ENCODE measurements at places on chromosomes 12 and 14.

DNA sequence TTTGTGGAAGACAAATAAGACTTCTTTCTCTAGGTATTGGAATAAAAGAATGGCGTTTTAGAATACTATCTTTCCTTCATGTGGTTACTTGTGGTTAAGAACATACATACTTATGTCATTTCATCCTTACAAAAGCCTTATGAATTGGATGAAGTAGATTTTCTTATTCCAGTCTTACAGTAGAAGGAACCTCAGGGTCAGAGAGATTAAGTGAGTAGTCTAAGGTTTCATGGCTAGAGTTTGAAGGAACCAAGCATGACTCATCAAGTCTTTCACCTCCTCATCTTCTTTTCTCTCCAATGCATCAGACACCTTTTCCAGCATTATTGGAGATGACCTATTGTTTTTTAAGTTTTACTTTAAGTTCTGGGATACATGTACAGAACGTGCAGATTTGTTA is 92.9 kb upstream of the NEDD1 start:
- no peak for DNase-seq

- no peak for DNase-seq
These were observed 91.0 kb upstream of the FOXN3 start for GRCh38 chr14:89507926-89508460.

GRCh38 chr14:89947344-89947743 is 7.2 kb downstream of the EFCAB11 start:
- DNase-seq, result no peak

GRCh38 chr14:65361920-65362319 is 50.6 kb upstream of the FUT8 start:
- DNase-seq, result no peak

- no peak for DNase-seq
These were observed 394.2 kb downstream of the SOX5 start for GRCh38 chr12:23555180-23555824.

DNA sequence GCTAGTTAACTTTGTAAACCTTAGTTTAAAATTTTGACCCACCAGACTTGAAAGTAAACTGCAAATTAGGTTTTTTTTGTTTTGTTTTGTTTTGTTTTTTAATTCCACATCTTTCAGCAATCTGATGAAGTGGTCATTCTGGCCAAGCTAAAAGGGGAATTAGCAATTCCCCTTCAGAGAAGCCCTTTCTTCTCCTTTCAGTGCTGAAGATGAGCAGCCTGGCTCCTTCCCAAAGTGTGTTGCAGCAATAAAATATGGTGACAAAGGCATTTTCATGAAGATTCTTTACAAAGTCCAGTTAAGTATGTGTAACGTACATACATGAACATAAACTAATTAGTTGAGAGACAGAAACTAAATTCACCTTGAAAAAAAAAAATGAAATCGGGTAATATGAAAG is 380.1 kb downstream of the NOVA1 start:
- DNase-seq, result no peak

- DNase-seq, result no peak
These were observed 50.5 kb downstream of the ERC1 start for GRCh38 chr12:1041478-1041877.

GRCh38 chr12:105220929-105221290 is 15.1 kb downstream of the APPL2 start:
- no peak for DNase-seq

- no peak for DNase-seq
These were observed 63.8 kb downstream of the PTGER2 start for GRCh38 chr14:52377940-52378339.

- no peak for DNase-seq
These were observed 24.8 kb downstream of the EPYC start for GRCh38 chr12:90979951-90980350.

DNA sequence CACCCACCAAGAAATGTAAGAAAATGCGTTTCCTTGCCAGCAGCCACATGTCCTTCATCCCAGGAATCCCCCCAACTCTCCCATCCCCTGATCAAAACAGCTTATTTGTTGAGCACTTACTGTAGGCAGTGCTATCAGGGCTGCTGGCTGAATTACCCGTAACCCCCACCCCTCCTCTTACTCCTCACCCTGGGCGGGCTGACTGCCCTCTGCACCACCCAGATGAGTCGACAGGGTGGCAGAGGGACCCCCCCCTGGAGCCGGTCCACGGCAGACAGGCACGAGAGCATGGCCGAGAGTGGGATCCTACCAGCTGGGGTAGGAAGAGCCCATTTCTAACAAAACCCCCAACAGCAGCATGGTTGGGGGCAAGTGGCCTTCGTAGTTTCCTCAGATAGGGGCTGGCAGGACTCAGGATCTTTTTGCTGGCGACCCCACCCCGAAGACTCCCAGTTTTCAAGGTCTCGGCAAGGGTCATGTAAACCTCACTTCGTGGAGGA is 1.1 kb upstream of the RHOF start:
- no peak for DNase-seq

DNA sequence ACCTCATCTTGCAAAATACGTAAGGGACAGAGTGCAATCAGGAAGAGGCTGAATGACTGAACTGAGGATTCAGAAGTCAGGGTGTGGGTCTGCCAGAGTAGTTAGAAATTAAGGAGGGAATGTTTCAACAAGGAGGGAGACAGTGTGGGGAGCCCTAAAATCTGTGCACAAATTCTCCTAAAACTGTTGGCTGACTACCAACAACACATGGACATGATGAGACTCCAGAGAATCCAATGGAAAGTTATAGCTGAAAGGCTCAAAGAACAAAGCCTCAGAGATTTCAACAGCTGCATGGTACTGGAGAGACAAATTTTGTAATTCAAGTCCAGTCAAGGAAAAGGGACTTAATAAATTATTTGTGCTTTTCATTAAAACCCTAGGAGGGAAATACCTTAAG is 36.1 kb upstream of the NEDD1 start:
- DNase-seq, result no peak

DNA sequence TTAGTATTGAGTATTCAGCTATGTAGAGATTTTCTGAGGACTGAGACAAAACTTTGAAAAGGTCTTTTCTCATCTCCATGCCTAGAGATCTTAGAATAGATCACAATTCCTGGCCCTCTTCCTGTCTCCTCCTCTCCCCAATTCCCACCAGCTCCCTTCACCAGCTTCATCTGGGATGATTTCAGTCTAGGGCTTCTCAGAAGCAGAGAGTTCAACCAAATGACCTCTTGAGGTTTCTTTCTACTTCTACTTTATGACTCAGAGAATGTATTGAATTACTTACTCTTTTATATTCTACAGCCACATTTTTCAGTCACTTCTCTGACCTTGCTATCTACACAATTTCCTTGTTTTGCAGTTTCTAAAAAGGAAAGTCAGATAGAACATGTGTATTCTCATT is 19.4 kb upstream of the SNX6 start:
- DNase-seq, result no peak

- DNase-seq, result no peak
These were observed 12.3 kb upstream of the PITPNM2 start for GRCh38 chr12:123163227-123163626.

DNA sequence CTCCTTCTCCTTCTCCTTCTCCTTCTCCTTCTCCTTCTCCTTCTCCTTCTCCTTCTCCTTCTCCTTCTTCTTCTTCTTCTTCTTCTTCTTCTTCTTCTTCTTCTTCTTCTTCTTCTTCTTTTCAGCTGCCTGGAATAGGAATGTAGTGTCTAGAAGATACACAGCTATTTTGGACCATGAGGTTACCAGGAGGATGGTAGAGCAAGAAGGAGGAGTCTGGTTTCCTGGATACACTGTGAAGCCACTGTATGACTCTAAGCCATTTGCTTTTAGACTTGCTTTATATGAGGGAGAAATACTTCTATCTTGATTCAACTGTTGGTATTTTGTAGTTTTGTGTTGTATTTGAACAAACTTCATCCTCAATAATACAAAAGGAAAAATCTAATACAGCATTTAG is 3.0 kb upstream of the MYBPC1 start:
- no peak for DNase-seq

- DNase-seq, result no peak
These were observed 59.5 kb upstream of the DUSP6 start for GRCh38 chr12:89411846-89412245.

DNA sequence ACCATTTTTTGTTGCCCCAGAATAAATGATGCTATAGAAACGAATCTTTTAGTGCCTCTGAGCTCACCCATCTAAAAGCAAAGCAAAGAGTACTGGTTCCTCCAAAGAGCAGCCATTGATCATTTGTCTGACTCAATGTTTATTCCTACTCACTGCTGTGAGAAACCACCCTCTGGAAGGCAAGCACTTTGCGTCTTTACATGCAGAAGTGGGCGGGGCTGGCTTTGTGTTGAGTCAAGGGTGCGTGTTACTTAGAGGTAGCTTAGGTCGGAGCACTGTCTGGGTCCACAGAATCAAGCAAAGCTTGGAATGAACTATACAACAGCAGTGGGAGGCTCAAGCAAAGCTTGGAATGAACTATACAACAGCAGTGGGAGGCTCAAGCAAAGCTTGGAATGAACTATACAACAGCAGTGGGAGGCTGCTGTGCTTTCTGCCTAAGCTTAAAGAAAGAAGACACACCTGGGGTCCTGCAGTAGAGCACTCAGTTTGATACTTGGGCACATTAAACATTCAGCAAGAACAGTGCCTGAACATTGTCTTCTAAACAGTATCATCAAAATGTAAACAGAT is 77.2 kb upstream of the PRICKLE1 start:
- no peak for DNase-seq

DNA sequence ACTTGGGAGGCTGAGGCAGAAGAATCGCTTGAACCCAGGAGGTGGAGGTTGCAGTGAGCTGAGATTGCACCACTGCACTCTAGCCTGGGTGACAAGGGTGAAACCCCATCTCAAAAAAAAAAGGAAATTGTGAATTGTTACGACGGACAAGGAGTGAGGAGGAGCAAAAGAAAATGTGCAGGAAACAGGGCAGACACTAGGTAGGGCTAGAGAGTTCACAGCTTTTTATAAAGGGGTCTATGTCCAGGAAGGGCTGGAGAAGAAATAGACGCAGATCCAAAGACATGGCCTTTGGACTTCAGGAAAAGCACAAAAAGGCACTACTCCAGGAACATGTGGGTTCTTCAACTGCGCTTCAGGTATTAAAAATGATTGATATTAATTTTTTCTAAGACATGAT is 34.4 kb downstream of the ATG14 start:
- DNase-seq, result no peak

- DNase-seq, result no peak
These were observed 41.1 kb downstream of the GTF2A1 start for GRCh38 chr14:81179631-81180030.

GRCh38 chr12:21643758-21644157 is 13.9 kb downstream of the LDHB start:
- DNase-seq, result no peak

DNA sequence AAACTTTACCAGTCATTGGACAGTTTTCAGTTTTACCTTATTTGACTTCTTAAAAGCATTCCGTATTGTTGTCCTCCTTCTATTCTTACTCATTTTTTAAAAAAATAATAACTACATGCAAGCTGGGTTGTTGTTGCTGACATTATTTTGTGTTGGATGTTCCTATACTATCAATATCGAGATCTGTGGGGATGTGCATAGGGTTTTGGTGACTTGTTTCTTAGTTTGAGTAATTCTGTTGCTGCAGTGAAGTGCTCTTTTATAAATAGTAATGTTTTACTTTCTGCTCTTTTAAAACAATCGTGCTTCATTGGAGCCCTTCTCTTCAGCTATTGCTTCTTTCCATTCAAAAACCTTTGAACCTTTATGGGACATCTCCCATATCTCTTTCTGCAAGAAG is 79.4 kb downstream of the METTL25 start:
- no peak for DNase-seq

DNA sequence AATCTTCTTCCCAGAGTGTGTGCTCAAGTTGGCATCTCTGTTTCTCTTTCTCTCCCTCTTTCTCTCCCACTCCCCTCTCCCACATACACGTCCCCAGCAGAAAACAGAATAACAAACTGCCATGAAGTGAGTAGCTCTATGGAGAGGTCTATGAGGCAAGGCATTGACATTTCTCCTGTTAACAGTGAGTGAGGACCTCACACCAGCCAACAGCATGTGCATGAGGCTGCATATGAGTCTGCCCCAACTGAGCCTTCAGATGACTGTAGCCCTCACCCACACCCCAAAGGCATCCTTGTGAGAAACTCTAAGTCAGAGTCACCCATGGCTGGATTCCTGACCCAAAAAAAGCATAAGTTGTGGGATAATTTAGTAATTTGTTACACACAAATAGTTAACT is 50.4 kb downstream of the MAGOHB start:
- no peak for DNase-seq

DNA sequence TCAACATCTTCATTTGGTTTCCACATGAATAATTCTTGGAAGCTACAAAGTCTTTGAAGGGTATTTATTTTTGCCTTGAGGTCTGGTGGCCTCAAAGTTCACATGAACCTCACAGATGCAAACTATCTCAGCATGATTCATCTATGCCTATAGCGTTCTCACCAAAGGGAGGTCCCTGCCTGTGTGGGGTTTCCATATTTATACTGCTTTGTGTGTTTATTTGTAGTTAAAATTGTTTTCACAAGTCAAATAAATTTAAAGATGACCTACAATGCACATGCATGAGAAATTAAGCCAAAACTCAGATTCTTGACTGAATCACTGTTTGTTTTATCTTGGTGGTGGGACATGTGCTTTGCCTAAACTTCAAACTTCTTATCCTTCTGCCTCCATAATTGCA is 176.7 kb downstream of the PPM1H start:
- no peak for DNase-seq

DNA sequence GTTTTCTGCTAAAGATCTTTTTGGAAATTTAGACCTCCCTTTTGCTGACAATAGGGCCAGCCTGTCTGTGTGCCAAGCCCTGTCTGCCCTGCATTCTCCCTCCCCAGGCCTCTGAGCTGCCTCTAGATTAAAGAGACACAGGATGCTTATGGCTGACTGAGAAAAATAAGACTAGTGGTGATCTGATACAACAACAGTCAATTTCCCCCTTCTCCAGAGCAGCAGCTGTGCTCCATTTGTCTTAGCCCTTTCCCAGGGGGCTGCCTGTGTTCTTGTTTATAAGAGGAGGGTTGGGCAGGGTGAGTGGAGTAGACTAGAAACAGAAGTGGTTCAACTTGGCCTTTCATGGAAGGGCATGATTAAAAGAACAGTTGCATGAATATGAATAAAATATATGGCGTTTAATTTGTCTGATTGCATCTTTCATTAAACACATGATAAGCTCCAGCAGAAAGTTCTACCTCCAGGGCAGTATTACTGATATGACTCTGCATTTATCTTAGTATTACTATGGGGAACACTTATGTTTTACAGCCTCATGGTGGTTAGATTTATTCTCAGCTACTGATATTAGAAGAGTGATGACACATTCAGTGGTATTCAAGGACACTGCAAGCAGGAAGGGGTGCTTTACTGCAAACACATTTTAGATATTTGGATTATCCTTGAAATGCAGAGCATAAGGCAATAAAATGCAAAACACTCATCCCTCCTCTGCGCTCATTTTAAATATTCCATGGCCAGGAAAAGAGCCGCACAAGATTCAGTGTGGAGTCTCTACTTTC is 150.2 kb upstream of the CLEC14A start:
- DNase-seq, result no peak

Data from GM20000 (cell line).